ENCODE measurements at places on chromosomes 1 and 21. TPM values are rescaled to one million over a fixed set of nuclear protein-coding genes. Genes with fewer than 3 reads are reported as not detected.

DNA sequence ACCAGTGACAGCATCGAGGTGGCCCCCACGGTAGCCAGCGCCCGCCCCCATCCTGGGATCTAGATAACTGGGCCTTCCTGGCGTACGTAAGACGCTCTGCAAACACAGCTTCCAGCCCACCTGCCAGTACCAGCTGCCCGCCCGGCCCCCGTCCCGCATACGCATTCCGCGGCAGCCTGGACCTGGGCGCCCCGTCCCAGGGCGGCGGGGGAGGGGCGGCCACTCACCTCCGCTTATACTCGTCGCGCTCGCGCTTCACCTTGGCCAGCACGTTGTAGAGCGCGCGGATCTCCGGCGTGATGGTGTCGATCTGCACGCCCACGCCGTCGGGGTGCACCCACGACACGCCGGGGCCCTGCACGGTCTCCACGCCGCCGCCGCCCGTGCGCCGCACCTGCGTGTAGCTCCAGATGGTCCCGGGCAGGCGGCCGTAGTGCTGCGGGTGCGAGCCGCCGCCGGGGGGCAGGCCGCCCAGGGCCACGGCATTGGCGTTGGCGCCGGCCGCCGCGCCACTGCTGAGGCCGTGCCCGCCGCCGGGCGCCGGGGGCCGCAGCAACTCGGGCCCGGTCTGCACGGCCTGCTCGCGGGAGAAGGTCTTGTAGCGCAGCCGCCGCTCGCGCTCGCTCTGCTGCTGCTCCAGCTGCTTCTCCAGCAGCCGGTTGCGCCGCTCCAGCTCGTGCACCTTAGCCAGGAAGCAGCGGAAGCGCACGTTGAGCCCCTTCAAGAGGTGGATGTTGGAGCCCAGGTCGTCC lies 859 bp downstream of the IFFO2 start:
- DNase-seq: no peak

The PCP4L1 gene
- polyA plus RNA-seq: 0.23 TPM

GRCh38 chr21:29465546-29465945 lies 166.8 kb downstream of the BACH1 start:
- no peak for DNase-seq

GRCh38 chr1:82755671-82756070 lies 954.9 kb downstream of the ADGRL2 start:
- no peak for DNase-seq

DNA sequence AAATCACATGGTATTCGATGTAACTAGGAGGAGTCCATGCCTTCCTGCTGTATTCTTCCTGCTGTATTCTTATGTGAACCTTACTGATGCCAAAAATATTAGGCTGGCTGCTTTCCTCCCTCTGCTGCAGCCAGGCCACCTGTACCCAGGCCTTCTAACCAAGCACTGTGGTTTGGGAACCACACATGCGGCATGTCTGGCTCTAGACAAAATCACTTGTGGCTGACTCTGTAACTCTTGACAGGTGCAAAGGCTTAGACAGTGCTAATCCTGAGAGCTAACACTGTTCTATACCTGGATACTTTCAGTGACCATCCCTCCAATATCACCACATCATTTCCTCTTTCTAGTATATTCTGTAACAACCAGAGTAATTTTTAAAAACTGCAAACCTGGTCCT lies 67.7 kb downstream of the PCP4 start:
- no peak for DNase-seq

- no peak for DNase-seq
These were observed 779 bp downstream of the SON start for GRCh38 chr21:33543505-33544129.

DNA sequence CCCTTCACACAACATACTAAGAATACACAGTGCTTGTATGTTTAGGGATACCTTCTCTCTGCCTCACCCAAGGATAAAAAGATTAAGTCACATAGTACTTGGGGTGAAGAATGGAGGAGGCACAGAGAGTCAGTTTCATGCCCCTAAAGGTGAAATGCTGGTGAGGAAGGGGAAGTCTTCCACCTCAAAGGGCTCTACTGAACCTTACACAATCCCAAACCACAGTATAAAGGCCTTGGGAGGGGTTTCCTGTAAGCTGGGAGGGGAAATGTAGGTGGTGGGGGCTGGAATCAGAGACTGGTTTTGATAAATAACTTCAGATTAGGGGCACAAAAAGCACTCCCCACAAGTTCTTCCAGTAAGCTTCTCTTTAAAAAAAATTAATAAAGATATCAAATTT lies 3.5 kb downstream of the MINDY1 start:
- DNase-seq: no peak

- no peak for DNase-seq
These were observed 59.2 kb downstream of the TIAM1 start for GRCh38 chr21:31284797-31285397.

GRCh38 chr1:48803474-48803873 lies 26.8 kb upstream of the BEND5 start:
- no peak for DNase-seq

The BTBD8 gene
- polyA plus RNA-seq: 4.4 TPM
